ENCODE measurements at places on chromosomes 11 and 22.

DNA sequence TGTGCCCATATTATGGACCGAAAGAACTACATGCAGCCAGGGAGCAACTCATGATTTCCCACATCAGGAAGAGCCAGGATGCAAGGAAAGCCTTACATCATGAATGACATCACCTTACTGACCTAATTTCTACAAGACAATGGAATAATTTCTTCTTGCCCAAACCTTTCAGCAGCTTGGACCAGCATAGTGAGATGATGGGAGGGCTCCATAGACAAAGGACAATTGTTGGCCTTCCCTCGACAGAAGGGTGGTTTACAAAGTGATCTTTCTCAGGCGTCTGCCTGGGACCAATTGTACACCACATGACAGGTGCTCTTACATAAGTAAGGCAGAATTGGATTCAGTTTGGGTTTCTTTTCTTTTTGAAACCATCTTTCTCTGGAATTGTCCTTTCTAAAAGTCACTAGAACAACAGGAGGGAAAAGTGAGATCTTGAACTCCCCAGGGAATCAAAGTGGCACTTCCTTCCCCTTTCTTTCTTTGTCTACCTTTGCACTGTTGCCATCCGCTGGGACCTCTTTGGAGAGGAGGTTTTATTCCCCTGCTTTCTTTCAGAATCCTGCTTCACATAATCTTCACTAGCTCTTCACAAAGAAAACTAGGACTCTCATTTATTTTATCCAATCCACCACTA, 51.7 kb upstream of the PAK1 start:
- no peak for DNase-seq

- DNase-seq, result no peak
Measured at GRCh38 chr22:19758896-19759426, 1.6 kb upstream of the TBX1 start.

GRCh38 chr11:34063061-34063795, 11.7 kb downstream of the CAPRIN1 start:
- no peak for DNase-seq

- peak; percentile 86 for DNase-seq
Measured at GRCh38 chr11:70755410-70756158, 357.3 kb downstream of the CTTN start.

DNA sequence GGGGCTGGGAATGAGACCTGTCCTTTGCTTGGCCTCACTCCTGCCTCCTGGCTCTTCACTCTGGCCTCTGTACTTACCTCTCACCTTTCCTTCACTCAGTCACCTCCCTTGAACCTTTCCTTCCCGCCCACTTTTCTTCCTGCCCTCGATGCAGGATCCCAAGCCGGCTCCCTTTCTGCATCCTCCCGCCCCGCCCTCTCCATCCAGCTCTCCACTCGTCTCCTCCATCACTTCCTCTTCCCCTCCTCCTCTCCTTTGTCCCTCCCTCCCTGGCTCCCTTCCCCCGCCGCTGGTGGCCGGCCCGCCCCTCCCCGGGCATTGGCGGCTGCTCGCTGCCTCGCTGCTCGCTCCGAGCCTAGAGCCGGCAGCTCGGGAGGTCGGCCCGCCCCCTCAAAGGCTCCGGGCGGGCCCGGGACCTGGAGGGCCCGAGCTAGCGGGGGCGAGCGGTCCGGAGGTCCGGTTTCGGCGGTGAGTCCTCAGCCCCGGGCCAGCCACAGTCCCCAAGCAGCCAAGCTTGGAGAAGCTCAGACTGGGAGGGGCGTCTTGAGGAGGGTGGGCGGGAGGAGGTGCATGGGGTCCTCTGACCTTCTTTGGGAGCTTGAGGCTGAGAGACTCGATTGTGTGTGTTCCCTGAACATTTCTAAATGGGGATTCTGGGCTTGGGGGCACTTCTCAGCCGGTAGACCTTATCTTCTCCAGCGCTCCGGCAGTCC, 13.8 kb downstream of the PHLDB1 start:
- DNase-seq, result peak; percentile 93

- peak; percentile 63 for DNase-seq
Measured at GRCh38 chr11:128962896-128963295, 20.2 kb upstream of the TP53AIP1 start.

DNA sequence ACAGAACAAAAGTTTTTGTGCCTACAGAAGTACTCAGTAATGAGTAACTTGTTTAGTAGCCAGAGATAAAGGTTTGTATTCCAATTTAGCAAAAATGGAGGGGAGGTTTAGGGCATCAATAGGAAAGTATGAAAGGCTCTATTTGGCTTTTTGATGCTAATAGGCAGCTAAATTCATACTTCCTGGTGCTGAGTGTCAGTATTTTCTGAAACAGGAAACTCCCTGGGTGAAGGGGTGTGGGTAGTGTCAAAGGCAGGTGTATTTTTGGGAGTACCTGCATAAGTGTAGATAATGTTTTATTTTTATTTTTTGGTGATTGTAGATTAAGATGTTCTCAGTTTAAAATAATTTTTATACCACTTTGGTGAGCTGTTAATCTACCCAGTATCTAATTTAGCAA, 29.3 kb upstream of the MMP7 start:
- DNase-seq, result no peak

DNA sequence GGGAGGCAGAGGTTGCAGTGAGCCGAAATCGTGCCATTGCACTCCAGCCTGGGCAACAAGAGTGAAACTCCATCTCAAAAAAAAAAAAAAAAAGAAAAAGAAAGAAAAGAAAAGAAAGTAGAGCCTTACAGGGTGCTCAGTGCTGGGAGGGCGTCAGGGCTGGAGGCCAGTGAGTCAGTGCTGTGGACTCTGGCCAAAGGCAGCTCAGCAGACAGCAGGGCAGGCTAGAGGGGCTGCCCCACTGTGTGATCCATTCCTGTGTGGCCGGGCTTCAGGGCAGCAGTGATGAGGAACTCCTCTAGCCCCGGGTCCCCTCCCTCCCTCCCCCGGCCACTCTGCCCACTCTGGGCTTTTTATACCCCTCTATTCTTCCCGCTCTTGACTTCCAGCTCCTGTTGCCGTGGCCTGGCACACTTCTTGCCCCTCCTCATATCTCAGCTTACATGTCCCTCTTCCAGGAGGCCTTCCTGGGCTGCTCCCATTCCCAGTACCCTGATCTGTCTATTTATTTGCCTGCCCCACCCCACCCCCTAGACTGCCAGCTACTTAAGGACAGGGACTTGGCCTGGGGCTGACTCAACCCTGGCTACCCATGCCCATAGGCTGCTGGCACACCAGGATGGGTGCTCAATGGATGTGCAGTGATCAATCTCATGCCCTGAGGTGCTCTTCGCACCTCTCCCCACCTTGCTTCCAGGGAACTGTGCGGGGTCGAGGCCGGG, 10.1 kb downstream of the SYT12 start:
- DNase-seq, result no peak

- DNase-seq, result no peak
Measured at GRCh38 chr11:61775606-61776554, 16.5 kb downstream of the TMEM258 start.

- DNase-seq, result no peak
Measured at GRCh38 chr11:131606811-131607335, 236.5 kb downstream of the NTM start.

- no peak for DNase-seq
Measured at GRCh38 chr11:133809569-133810491, 35.5 kb downstream of the SPATA19 start.

DNA sequence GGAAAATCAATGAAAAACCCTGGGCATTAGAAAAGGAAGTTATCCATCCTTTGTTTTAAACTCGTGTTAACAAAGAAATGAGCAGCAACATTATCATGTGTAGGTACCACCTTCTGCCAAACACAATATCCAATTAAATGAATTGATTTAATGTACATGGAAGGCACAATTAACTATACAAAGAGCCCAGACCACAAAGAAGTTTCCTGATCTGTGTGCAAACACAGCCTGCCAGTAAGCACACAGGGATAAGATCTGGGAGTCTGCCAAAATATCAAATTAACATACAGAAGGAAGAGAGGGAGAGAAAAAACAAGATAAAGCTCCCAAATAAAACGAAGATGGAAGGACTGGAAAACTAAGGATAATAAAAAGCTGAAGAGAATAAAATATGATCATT, 54.1 kb upstream of the SLC25A1 start:
- no peak for DNase-seq

- no peak for DNase-seq
Measured at GRCh38 chr11:115418626-115419025, 85.6 kb downstream of the CADM1 start.

DNA sequence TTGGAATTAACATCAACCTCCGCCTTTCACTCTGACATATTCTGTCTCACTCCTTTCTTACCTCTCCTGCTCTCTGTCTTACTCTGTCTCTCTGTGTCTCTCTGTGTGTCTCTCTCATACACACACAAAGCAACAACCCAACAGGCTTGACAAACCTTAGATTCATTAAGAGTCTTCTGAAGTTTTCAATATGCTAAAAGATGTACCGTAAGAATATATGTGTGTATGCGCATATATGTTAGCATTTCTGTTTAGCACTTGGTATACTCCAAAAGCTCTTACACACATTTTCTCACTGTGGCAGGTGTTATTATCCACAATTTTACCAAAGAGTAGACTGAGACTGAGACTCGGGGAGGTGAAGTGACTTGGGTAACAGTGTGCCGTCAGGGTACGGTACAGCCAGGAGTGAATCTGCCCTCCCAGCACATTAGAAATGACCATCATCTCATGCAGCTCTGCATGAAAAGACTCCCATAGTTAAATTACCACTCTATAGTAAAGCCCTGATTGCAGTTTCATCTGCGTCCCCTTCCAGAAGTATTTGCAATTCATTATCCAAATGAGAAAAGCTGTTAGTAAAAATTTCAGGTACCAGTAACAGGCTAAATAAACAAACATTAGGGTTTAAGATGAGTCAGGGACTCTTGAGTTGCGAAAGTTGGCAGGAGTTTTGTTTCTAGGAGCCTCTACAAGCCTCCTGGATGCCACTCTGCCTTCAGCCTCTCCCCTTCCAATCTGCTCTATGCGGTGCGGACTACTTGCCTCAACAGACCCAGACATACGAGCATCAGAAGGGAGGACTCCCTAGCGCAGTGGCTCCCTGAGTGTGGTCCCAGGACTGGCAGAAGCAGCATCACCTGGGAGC, 195.2 kb upstream of the TMEM45B start:
- no peak for DNase-seq

GRCh38 chr22:40436505-40437431, 66.4 kb downstream of the SGSM3 start:
- DNase-seq, result no peak

DNA sequence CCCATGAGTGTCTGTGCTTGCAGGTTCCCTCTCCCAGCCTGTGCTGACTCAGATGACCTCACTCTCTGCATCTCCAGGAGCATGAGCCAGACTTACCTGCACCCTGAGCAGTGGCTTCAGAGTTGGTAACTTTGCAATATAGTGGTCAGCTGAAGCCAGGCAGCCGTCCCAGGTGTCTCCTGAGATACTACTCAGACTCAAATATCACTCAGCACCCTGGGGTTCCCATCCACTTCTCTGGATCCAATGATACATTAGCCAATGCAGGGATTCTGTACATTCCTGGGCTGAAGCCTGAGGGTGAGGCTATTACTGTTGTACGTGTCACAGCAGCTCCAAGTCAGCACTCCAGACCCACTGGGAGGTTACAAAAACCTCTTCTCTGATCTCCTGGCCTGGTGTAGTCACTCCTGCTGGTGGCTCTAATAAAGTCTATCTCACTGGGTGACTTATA, 87.8 kb upstream of the TOP3B start:
- DNase-seq, result no peak

GRCh38 chr11:32870676-32871075, 21.9 kb upstream of the QSER1 start:
- DNase-seq, result peak; percentile 34

DNA sequence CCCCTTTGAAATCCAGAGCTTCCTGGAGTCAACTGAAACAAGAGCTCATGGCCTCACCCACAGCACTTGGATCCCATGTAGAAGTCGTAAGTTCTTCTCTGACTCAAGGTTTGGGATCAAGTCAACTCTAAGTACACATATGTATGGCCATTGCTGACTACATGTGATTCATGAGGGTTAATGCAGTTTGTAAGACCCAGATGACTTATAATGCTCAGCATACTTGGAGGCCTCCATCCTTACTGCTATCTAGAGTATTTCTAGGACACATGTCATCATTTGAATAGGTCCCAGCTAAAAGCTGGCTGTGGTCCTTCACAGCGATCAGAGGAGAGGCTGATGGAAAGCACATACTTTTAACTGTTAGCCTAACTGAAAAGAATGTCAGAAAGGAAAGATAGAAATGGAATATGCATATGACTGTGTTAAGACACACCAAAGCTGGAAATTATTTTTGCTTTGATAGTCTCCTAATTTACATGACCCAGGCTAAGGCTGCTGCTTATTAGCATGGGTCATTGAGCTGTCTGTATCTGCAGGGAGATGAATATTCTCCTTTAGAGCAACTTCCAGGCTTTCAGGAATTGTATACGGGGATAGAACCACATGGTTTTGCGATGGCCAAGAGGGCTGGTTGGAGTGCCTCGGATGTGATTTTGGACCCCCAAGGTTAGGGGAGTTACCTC, 76.3 kb downstream of the NTM start:
- no peak for DNase-seq

DNA sequence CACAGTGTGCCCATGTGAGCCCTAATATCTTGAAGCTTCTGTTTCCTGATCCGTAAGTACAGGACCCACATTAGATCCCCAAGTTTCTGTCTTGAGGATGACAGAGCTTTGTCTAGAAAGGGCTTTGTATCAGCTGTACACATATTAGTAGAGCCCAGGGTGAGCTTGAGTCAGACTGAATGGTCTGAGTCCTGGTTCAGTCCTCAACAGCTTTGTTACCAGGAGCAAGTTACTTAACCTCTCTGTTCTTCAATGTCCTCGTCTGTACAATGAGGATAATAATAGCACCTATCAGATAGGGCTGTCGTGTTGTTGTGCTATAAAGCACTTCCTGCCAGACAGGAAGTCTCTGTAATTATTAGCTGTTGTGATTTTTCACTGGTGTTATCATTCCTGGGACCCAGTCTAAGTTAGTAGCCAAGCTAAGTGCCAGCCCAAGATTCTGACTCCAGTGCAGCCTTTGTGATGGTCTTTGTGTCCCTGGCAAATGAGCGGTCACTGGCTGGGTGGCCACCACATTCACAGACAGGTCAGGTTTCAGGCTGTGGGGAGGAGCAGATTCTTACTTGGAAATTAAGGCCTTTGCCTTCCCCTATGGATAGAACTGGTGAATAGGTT, 6.8 kb downstream of the TOM1 start:
- DNase-seq, result no peak

DNA sequence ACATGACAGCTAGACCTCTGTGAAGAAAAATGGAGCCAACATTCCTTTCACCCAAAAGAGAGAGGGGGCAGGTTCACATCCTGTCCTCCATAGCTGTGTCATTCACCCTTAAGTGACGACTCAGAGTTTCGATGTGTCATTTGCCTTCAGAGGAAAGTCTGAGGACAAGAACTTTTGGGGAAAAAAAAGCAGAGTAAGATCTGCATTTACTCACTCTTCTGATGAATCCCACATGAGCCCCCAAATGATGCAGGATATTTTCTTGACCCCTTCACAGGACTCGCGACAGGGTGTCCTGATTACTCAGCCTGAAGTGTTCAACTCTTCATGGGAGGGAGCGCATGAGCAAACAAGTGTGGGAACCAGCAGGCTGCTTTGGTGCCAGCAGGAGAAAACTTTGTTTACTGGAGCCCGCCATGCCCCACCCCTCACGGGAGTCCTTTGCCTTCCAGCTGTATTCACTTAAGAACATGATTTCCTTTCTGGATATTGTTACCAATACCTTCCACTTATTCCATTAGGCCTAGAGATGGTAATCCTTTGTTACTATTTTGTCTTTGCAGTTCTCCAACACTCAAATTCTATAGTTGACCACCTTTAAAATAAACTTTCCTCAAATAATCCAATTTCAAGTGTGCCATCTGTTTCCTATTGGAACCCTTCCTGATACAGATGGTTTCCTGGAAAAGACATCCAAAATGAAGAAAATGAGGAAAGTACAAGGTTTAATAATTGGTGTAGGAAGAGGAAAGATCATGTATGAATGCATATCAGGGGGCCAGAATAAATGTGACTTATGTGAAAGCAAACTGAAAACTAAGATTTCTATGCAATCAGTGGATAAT, 729.8 kb downstream of the FAM181B start:
- DNase-seq, result no peak
